ENCODE measurements at places on chromosomes 4 and X.

DNA sequence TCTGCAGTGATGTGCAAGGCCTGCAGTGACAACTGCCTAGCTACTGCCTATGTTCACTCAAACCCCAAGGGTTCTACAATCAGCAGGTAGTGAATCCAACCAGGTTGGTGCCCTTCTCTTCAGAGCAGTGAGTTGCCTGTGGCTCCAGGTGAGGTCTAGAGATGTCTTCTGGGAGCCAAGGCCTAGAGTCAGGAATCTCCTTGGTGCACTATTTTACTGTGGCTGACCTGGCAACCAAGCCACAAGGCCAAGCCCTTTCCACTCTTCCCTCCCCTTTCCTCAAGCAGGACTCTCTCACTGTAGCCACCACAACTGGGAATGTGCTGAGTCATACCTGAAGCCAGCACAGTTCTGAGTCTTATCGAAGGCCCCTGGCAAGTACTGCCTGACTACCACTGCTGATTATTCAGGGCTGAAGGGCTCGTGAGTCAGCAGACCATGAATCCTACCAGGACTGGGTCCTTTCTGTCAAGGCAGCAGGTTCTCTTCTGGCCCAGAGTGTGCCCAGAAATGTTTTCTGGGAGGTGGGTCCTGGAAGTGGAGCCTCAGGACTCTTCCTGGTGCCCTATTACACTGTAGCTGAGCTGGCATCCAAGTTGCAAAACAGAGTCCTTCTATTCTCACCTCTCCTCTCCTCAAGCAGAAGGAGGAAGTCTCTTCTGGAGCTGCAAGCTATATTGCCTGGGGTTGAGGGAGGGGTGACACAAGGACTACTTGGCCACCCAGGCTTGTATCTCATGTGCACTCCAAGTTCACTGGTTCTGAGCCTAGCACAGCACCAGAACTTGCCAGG lies 111.6 kb downstream of the BTC start:
- peak; percentile 86 for DNase-seq

GRCh38 chr4:27272217-27272616 lies 411.6 kb downstream of the STIM2 start:
- DNase-seq, result no peak

DNA sequence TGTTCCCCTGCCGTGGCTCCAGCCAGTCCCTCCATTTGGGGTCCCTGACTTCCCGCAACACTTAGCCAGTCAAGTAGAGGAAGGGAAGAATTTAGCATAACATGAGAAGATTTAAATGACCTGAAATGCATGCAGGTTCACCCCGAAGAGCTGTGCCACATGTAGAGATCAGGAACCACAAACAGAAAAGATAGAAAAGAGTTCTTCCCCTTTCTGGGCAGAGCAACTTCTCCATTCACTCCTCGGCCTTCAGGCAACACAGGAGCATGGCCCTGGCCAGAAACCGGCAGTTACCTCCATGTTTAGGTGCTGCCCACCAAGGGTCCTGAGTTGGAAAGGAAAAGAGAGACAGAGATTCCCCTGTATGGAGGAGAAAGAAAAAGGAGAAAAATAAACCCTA lies 5.2 kb downstream of the NLRP2B start:
- DNase-seq, result no peak

GRCh38 chr4:2744576-2745270 lies 11.4 kb downstream of the TNIP2 start:
- no peak for DNase-seq

GRCh38 chrX:153057281-153057680 lies 1.0 kb downstream of the PNMA3 start:
- DNase-seq, result no peak

- no peak for DNase-seq
Measured at GRCh38 chr4:74206088-74206825, 48.3 kb downstream of the MTHFD2L start.

- no peak for DNase-seq
Measured at GRCh38 chr4:38856524-38857337, at the start of gene TLR6. TSS of gene TLR6 (minus strand) at chr4:38856817. CDS start at chr4:38829473, 27,344 bp downstream.

GRCh38 chr4:79413032-79413885 lies 5.2 kb upstream of the GK2 start:
- no peak for DNase-seq

- no peak for DNase-seq
Measured at GRCh38 chrX:46653482-46653881, 79.9 kb downstream of the CHST7 start.

- DNase-seq, result no peak
Measured at GRCh38 chr4:78638337-78639172, 87.0 kb downstream of the ANXA3 start.

DNA sequence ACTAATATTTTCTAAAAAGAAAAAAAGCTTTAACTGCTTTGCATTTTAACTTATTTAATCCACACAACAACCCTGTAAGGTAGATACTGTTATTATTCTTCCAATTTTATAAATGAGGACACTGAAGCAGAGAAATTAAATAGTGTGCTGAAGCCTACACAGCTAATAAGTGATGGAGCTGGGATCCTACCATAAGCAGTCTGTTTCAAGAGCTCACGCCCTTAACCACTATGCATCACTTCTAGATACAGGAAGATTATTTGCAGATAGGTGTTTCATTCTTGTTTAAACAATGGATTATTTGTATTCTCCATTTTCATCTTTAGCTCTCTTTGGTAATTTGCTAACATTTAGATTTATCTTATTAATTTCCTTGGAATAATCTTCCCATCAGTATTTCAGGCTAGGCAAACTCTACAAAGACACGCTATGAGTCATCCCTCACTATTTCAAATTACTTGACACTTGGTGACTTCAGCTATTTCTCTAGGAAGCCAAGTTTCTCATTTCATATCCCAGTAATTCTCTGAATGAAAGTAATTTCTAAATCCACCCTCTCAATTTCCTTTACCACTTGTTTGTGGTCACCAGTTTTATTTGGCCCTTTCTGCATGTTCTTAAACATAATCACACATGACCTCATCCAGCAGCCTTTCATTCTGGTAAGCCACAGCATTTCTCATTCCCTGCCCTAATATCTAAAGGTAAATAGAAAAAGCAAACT lies 67.3 kb downstream of the ASB9 start:
- peak; percentile 33 for DNase-seq

DNA sequence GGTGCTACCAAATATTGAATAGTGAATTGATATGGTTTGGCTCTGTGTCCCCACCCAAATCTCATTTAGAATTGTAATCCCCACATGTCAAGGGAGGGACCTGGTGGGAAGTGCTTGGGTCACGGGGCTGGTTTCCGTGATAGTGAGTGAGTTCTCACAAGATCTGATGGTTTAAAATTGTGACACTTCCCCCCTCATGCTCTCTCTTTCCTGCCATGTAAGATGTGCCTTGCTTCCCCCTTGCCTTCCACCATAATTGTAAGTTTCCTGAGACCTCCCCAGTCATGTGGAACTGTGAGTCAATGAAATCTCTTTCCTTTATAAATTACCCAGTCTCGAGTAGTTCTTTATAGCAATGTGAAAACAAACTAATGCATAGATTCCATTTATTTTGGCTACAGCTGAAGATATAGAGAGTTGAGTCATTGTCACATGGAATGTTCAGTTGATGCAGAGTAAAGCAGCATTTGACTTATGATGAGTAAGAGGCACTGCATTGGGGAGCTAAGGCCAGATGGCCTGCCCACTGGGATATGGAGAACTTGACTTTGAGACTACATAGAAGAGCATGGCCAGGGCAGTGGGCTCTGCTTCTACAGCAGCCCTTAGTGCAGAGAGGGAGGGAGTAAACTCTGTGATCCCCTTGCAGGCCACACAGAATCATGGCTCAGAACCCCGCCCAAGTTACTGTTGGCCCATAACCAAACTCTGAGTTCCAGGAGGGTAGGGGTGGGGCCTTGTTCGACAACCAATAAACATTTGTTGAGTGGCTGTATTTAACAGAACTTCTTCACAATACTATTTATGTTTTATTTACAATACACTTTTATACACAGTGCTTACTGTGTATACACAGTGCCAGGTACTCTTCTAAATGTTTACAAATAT lies 34.2 kb downstream of the RAI2 start:
- DNase-seq, result no peak

- peak; percentile 100 for DNase-seq
Measured at GRCh38 chr4:155906554-155907247, 3.2 kb downstream of the TDO2 start.

GRCh38 chr4:150261571-150261970 lies 183.3 kb downstream of the DCLK2 start:
- peak; percentile 64 for DNase-seq

DNA sequence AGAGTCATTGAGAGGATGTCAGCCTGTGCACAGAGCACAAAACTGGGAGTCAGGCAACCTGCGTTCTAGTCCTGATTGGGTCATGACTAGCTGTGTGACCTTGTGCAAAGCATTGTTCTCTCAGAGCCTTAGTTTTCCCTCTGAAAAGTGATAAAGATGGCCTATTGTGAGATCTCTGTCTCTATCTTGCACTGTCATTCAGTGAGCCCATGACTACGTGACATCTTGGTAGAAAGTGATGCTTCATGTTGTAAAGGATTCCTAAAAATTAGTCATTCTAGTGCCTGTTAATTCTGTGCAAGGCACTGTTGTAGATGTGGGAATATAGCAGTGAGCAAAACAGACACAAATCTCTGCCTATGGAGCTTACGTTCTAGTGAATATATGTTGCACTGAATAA lies 2.5 kb downstream of the PGRMC1 start:
- no peak for DNase-seq

- no peak for DNase-seq
Measured at GRCh38 chr4:182258441-182259000, 15.3 kb downstream of the TENM3 start.

- DNase-seq, result peak; percentile 25
Measured at GRCh38 chrX:10415306-10416001, 204.9 kb downstream of the MID1 start.

GRCh38 chr4:16083241-16084191 lies at the start of gene PROM1:
TSS of gene PROM1 (minus strand) at chr4:16084023. CDS start at chr4:16075906, 8,117 bp downstream.
- no peak for DNase-seq

- DNase-seq, result peak; percentile 98
Measured at GRCh38 chr4:48909697-48910096, 3.1 kb upstream of the OCIAD2 start.

DNA sequence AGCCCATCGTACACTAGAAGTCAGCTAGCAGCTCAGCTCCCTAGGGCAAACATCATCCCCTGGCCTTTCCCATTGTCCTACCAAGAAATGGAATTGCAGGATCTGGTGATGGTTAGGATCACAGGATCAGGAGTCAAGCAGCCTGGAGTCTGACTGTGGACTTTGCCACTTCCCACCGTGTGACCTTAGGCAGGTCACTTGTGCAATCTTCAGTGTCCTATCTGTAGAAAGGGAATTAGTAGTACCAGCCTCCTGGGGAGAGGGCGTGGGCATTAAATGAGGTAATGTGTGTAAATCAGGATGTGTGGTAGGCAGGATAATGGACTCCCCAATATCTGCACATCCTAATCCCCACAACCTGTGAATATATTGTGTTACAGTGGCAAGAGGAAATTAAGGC lies 38.6 kb upstream of the APLN start:
- DNase-seq, result no peak

DNA sequence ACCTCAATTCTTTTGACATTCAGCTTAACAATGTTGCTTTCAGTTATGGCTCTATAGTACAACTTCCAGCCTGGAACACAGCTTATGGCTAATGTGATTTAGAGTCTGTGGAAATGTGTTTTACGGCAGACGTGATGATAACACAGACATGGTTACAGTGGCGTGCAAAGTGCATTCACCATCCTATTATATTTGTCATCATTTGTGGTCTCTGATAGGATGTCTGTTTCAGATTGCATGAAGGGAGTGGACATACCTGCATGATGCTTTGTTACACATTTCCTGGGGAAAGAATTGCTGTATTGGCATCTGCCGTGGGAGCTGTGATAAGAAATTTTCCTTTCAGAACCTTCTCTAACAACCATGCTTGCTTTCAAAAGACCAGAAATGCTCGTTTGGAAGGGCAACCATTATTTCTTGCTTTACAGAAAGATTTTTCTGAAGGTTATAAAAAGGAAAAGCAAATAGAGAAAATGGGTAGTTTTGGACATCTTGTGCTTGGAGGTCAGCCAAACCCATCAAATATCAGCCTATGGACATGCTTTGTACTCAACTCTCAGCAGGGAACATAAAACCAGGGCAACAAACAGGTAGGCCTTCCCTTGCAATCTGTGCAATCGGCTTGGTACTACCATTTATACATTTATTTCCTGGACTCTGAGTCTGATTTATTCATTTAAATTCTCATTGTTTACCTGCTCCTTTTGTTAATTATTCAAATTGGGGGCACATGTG lies 273.9 kb downstream of the TLL1 start:
- DNase-seq, result no peak

GRCh38 chr4:188536826-188537225 lies 397.6 kb downstream of the TRIML1 start:
- DNase-seq, result no peak

DNA sequence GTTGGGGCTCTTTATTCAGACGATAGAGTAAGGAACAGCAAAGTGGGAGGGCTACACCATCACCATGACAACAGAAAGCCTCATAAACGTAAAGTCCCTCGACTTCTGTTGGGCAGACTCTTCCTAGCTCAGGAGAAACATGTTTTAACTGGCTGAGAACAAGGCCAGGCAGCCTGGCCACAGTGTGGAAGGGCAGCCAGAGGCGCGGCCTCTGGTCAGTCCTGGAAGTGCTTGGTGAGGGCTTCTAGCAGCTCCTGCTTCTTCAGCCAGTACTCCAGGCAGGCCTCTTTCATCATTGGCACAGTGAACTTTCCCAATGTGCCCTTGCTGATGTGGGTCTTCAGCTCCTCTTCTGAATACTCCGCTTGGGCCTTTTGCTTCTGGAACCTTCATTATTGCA lies 690.9 kb downstream of the PCDH19 start:
- no peak for DNase-seq

DNA sequence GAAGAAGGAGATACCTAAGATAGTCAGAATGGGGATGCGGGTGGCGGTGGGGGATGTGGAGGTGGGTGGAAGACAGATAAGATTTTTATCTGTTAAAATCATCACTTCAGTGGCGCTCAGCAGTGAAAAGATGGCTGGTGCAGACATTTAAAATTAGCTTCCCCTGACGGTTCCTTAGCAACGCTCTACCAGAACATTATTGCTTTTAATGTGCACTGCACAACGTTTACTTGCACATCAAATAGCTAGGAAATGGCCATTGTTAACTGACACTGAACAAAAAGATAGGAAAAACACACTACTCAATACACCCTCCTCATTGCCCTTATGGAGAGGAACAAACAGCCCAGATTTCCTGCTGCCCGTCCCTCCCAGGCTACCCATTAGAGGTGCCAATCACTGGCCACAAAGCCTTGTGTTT lies 61.0 kb upstream of the FTHL17 start:
- DNase-seq, result no peak

GRCh38 chr4:162352580-162353107 lies 188.8 kb upstream of the FSTL5 start:
- no peak for DNase-seq

- no peak for DNase-seq
Measured at GRCh38 chr4:36303426-36304137, 22.2 kb downstream of the DTHD1 start.

GRCh38 chrX:68880846-68881552 lies 52.2 kb downstream of the EFNB1 start:
- DNase-seq, result no peak

- no peak for DNase-seq
Measured at GRCh38 chr4:1496116-1496642, 89.9 kb upstream of the NKX1-1 start.
